ENCODE measurements at places on chromosomes 3 and 15. TPM values are rescaled to one million over a fixed set of nuclear protein-coding genes. Genes with fewer than 3 reads are reported as not detected.

DNA sequence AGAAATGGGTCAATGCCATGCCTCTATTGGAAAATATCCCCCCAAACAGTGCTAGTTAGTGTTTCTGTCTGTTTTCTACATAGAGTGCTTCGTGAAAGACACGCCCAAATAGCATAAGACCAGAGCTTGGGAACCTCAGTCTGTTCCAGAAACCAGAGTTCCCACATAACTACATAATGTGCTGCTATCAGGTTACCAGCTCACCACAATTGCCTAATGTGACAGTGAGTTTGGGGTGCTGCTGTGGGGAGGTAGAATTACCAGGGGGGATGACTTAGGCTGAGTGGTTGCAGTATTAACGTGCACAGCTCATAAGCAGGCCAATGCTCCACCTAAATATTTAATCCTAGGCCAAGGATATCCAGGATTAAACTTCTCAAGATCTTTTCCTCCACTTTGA lies 39.2 kb downstream of the DUT start:
- H3K4me3 ChIP-seq: no peak overlapping the region
- H3K27me3 ChIP-seq: no peaks in the 10 kb centered on the region
- no peaks in the 10 kb centered on the region for H3K36me3 ChIP-seq
- no peak for DNase-seq
- no peak overlapping the region for H3K27ac ChIP-seq

GOLGA8O gene
- not detected for total RNA-seq

- no peaks in the 10 kb centered on the region for H3K27me3 ChIP-seq
- H3K27ac ChIP-seq: no peak overlapping the region
- H3K36me3 ChIP-seq: no peaks in the 10 kb centered on the region
Measured at GRCh38 chr3:128280481-128281052, 127.3 kb downstream of the EEFSEC start.

- no peak overlapping the region for H3K27ac ChIP-seq
- no peak for DNase-seq
- H3K36me3 ChIP-seq: no peaks in the 10 kb centered on the region
- no peaks in the 10 kb centered on the region for H3K4me1 ChIP-seq
- no peaks in the 10 kb centered on the region for H3K27me3 ChIP-seq
Measured at GRCh38 chr3:4799266-4800256, 179.7 kb upstream of the BHLHE40 start.

- H3K36me3 ChIP-seq: no peaks in the 10 kb centered on the region
- H3K4me3 ChIP-seq: no peak overlapping the region
- H3K27ac ChIP-seq: no peak overlapping the region
- H3K4me1 ChIP-seq: no peaks in the 10 kb centered on the region
- no peaks in the 10 kb centered on the region for H3K27me3 ChIP-seq
- no peak for DNase-seq
Measured at GRCh38 chr3:146561879-146562278, 17.5 kb upstream of the PLSCR1 start.

IL12A gene
- not detected for total RNA-seq

CACNA2D3 gene
- not detected for total RNA-seq

- no peak overlapping the region for H3K4me3 ChIP-seq
- H3K4me1 ChIP-seq: no peaks in the 10 kb centered on the region
- no peaks in the 10 kb centered on the region for H3K27me3 ChIP-seq
- peaks cover 18% of the 10 kb centered on the region for H3K36me3 ChIP-seq
- no peak for DNase-seq
Measured at GRCh38 chr3:129575997-129576384, 30.5 kb downstream of the PLXND1 start.

CFAP100 gene
- total RNA-seq: not detected
